ENCODE measurements at places on chromosomes 5 and 9.

DNA sequence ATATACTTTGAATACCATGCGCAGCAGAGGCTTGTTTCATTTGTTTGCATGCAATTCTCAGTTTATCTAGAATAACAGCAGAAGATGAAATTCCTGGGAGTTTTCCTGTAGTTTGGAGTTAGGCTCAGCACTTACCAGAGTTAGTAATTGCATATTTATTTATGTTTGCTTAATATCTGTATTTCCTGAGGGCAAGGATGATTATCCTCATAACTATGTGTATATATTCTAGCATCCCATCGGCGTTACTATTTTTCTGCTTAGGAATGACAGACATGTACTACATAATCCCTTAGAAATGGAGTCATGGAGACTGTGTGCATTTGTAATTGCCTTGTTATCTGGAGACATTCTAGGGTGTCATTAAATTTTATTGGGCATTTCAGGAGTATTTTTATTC, 1184.8 kb downstream of the DTWD2 start:
- no peaks in the 10 kb centered on the region for H3K27me3 ChIP-seq
- no peak overlapping the region for H3K27ac ChIP-seq
- no peak for DNase-seq
- H3K4me3 ChIP-seq = no peak overlapping the region
- no peaks in the 10 kb centered on the region for H3K4me1 ChIP-seq
- no peaks in the 10 kb centered on the region for H3K36me3 ChIP-seq

- H3K4me1 ChIP-seq = no peaks in the 10 kb centered on the region
- no peaks in the 10 kb centered on the region for H3K27me3 ChIP-seq
- H3K27ac ChIP-seq = no peak overlapping the region
- no peaks in the 10 kb centered on the region for H3K36me3 ChIP-seq
- no peak for DNase-seq
Observed at GRCh38 chr9:121424024-121424432, 54.0 kb upstream of the STOM start.

DNA sequence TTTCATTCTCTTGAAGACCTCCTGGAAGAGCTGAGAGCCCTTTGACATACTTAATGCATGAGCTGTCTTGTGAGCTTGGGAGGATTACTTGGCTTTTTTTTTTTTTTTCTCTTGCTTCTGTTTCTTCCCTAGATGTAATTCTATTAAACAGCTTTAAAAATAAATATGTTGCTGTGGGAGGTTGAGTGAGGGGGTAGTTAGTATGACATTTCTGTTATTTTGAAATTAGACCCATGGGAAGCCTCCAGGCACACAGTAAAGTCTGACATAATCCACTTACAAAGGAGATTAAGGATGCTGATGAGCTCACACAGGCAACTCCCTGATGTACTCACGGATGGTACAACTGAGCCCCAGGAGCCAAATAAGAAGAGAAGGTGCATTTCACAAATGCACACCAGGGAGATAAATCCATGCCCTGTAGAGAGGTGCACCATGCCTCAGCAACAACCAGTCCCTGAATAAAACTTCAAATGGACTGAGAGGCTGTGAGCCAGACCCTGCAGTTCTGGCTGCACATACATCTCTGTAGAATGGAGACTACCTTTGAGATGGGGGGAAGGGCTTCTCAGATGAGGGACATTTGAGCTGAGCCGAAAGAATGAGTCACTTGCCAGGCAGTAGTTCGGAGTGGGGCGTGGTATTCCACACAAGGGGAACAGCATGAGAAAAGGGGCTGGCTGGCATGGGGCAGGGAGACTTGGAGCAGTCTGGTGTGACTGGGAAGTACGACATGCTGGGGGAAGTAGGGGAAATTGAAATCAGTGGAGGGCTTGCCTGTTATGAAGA, 68.7 kb downstream of the ACTL7B start:
- no peaks in the 10 kb centered on the region for H3K36me3 ChIP-seq
- no peak overlapping the region for H3K27ac ChIP-seq
- no peaks in the 10 kb centered on the region for H3K4me1 ChIP-seq

GRCh38 chr5:40442346-40442745, 237.4 kb upstream of the PTGER4 start:
- H3K36me3 ChIP-seq = no peaks in the 10 kb centered on the region
- H3K27me3 ChIP-seq = no peaks in the 10 kb centered on the region
- DNase-seq = no peak
- H3K4me3 ChIP-seq = no peak overlapping the region
- H3K27ac ChIP-seq = no peak overlapping the region
- peaks cover 18% of the 10 kb centered on the region for H3K4me1 ChIP-seq

- no peak for DNase-seq
- no peaks in the 10 kb centered on the region for H3K4me1 ChIP-seq
- H3K27ac ChIP-seq = no peak overlapping the region
- no peaks in the 10 kb centered on the region for H3K27me3 ChIP-seq
- no peaks in the 10 kb centered on the region for H3K36me3 ChIP-seq
Observed at GRCh38 chr5:121640298-121640697, 211.4 kb upstream of the FTMT start.

- H3K27me3 ChIP-seq = no peaks in the 10 kb centered on the region
- DNase-seq = no peak
- H3K27ac ChIP-seq = no peak overlapping the region
- H3K4me1 ChIP-seq = no peaks in the 10 kb centered on the region
- H3K4me3 ChIP-seq = no peak overlapping the region
- H3K36me3 ChIP-seq = no peaks in the 10 kb centered on the region
Observed at GRCh38 chr5:120413686-120414085, 50.4 kb upstream of the PRR16 start.

DNA sequence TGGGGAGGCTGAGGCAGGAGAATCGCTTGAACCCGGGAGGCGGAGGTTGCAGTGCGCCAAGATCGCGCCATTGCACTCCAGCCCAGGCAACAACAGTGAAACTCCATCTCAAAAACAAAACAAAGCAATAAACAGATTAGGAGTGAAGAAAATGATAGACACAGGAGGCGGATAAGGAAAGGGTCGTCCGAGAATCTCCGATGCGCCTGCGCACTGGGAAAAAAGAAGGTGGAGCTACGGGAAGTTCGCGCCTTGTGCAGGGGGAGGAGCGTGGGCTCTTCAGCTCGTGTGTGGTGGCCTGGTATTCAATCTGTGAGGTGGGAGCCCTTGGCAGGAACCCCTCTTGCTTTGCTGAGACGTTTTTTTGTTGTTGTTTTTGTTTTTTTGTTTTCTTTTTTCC, 47.3 kb downstream of the GNA14 start:
- H3K4me3 ChIP-seq = no peak overlapping the region
- no peaks in the 10 kb centered on the region for H3K27me3 ChIP-seq
- H3K27ac ChIP-seq = no peak overlapping the region
- no peak for DNase-seq
- H3K36me3 ChIP-seq = no peaks in the 10 kb centered on the region

DNA sequence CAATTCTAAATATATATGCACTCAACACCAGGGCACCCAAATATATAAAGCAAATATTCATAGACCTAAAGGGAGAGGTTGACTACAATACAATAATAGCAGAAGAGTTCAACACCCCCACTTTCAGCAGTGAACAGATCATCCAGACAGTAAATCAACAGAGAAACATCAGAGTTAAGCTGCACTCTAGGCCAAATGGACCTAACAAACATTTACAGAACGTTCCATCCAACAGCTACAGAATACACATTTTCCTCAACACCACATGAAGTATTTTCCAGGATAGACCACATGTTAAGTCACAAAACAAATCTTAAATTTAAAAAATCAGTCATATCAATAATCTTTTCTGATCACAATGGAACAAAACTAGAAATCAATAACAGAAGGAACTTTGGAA, 18.9 kb downstream of the APBA1 start:
- no peaks in the 10 kb centered on the region for H3K4me1 ChIP-seq
- no peak overlapping the region for H3K27ac ChIP-seq
- no peak for DNase-seq
- no peak overlapping the region for H3K4me3 ChIP-seq
- H3K27me3 ChIP-seq = no peaks in the 10 kb centered on the region

DNA sequence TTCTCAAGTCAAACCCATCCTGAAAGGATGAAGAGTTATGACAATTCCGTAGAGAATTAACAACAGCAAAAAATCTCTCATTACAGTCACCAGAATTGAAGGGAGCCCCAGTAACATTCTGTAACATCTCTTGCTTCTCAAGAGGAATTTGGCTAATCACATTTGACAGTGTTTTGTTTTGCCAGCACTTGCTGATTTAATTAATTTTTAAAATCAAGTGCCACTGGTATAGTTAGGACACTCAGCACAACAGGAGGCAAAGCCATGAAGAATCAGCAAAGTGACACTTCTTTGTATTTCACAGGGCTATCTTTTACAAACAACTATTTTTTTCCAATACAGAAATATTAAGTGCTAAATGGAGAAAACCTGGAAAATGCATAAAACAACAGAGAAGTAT, 152.8 kb downstream of the MCTP1 start:
- no peaks in the 10 kb centered on the region for H3K27me3 ChIP-seq
- H3K27ac ChIP-seq = no peak overlapping the region
- DNase-seq = no peak
- no peak overlapping the region for H3K4me3 ChIP-seq
- H3K36me3 ChIP-seq = no peaks in the 10 kb centered on the region

- no peaks in the 10 kb centered on the region for H3K27me3 ChIP-seq
- no peaks in the 10 kb centered on the region for H3K4me1 ChIP-seq
- no peaks in the 10 kb centered on the region for H3K36me3 ChIP-seq
- no peak for DNase-seq
- no peak overlapping the region for H3K27ac ChIP-seq
Observed at GRCh38 chr5:143248822-143249579, 154.5 kb downstream of the NR3C1 start.

DNA sequence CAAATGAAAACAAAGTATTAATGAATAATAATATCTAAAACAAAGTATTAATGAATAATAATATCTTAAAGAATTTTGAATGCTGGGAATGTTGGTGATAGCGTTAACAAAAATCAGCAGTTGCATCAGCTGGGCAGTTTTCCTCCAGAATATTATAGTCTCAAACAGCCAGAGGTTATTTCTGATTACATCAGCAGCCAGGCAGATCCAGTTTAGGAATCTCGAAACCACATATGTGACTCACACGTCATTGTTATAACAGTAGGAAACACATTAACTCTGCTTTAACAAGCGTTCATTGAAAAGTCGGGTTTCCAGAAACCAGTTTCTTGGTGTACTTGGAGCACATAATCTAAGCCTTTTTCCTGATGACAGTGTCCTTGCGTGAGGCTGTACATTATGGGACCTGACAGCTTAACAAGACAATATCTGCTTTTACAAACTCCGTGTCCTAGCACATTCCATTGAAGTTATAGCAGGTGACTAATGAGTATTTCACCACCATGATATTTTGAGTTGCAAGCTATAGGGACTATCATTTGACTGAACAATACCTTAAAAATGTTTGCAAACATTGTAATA, 559.5 kb upstream of the KLF4 start:
- no peaks in the 10 kb centered on the region for H3K27me3 ChIP-seq
- no peaks in the 10 kb centered on the region for H3K4me1 ChIP-seq
- no peak overlapping the region for H3K4me3 ChIP-seq

GRCh38 chr5:138543730-138544104, 681 bp upstream of the ETF1 start:
- peaks cover 9% of the 10 kb centered on the region for H3K36me3 ChIP-seq
- no peaks in the 10 kb centered on the region for H3K27me3 ChIP-seq

GRCh38 chr9:33867747-33868439, 50.9 kb downstream of the UBE2R2 start:
- H3K27ac ChIP-seq = no peak overlapping the region
- no peaks in the 10 kb centered on the region for H3K36me3 ChIP-seq

GRCh38 chr5:74608736-74609601, 31.6 kb downstream of the ENC1 start:
- H3K4me3 ChIP-seq = no peak overlapping the region
- H3K4me1 ChIP-seq = no peaks in the 10 kb centered on the region
- H3K36me3 ChIP-seq = no peaks in the 10 kb centered on the region
- DNase-seq = no peak

- no peaks in the 10 kb centered on the region for H3K36me3 ChIP-seq
- DNase-seq = no peak
- H3K4me3 ChIP-seq = no peak overlapping the region
- H3K4me1 ChIP-seq = no peaks in the 10 kb centered on the region
- no peak overlapping the region for H3K27ac ChIP-seq
Observed at GRCh38 chr5:133642153-133642722, 29.9 kb upstream of the FSTL4 start.

- peaks cover 92% of the 10 kb centered on the region for H3K27me3 ChIP-seq
- no peak overlapping the region for H3K27ac ChIP-seq
- H3K36me3 ChIP-seq = no peaks in the 10 kb centered on the region
- DNase-seq = no peak
- H3K4me1 ChIP-seq = no peaks in the 10 kb centered on the region
Observed at GRCh38 chr9:135166565-135166964, 79.1 kb downstream of the OLFM1 start.

GRCh38 chr9:69081261-69081660, 45.7 kb downstream of the FXN start:
- no peaks in the 10 kb centered on the region for H3K27me3 ChIP-seq
- H3K36me3 ChIP-seq = no peaks in the 10 kb centered on the region
- H3K27ac ChIP-seq = no peak overlapping the region
- H3K4me1 ChIP-seq = no peaks in the 10 kb centered on the region
- no peak overlapping the region for H3K4me3 ChIP-seq
- DNase-seq = no peak

- H3K27ac ChIP-seq = no peak overlapping the region
- H3K4me3 ChIP-seq = no peak overlapping the region
- no peaks in the 10 kb centered on the region for H3K27me3 ChIP-seq
- H3K36me3 ChIP-seq = no peaks in the 10 kb centered on the region
Observed at GRCh38 chr5:60494144-60494543, 205.8 kb downstream of the DEPDC1B start.

DNA sequence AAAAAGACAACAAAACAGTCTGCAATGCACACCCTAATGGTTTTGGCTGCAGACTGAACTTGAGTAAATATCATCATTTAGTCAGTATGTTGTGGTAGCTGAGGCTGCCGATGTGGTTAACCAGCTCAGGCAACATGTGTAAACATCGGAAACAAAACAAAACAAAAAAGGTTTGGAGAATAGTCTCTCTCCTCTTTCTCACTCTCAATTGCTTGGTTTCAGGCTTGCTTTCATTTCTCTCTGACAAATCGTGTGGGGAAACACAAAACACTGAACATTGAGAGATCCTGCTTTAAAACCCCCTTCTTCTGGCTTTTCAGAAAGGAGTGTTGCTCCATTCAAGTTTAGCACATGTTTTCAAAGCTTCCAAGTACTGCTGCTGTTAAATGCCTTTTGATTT, 453.3 kb downstream of the BNC2 start:
- H3K4me1 ChIP-seq = 0 out of 2 replicates have a peak, but pooled peaks cover 5% of the 10 kb centered on the region
- peak; percentile 83 for DNase-seq
- H3K36me3 ChIP-seq = no peaks in the 10 kb centered on the region
- H3K27ac ChIP-seq = no peak overlapping the region
- no peak overlapping the region for H3K4me3 ChIP-seq

Data from MM.1S (cell line).